GM10248 (cell line): ENCODE measurements at places on chromosomes 7 and 10.

DNA sequence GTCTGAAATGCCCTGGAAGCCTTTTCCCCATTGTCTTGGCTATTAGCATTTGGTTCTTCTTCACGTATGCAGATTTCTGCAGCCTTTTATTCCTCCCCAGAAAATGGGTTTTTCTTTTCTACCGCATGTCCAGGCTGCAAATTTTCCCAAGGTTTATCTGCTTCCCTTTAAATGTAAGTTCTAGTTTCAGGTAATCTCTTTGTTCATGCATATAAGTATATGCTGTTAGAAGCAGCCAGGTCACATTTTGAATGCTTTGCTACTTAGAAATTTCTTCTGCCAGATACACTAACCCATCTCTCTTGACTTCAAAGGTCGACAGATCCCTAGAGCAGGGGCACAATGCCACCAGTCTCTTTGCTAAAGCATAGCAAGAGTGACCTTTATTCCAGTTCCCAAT, 12.3 kb downstream of the THAP5 start:
- no peak for DNase-seq

DNA sequence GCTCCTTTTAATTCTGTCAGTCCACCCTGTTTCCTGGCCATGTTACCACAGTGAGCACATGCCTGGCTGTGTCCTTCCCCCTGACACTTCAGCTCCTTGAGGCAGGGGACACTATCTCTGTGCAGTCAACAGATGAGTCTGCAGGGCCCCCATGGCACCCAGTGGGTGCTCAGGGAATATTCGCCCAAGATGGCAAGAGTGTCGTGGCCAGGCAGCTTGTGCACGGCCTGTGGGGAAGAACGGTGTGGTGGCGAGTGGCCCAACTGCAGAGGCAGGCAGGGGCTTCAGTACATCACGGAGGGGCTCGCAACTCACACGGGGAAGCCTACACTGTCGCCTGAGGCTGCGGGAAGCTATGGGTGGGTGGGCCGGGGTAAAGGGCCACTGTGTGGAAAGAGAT, 91.1 kb downstream of the TRRAP start:
- no peak for DNase-seq

- no peak for DNase-seq
These were observed 17.0 kb upstream of the C1GALT1 start for GRCh38 chr7:7165372-7165771.

DNA sequence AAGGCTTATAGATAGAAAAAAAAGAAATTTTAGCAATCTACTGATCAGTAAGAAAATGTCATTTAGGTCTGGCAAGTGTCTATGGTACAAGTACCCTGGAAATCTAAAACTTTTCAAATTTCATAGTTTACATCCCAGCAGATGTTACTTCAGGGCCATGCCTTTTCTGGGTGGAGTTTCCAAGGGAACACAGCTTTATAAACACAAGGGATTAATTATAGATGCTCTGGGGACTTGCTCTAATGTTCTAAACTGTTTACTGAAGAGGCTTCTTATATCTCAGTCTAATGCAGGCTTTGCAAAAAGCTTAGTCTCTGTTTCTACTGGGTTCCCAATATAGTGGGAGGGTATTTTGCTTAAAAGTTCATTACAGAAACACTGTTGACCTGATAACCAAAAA, 3.1 kb downstream of the CD36 start:
- no peak for DNase-seq
